ENCODE measurements at places on chromosomes 5 and 9.

DNA sequence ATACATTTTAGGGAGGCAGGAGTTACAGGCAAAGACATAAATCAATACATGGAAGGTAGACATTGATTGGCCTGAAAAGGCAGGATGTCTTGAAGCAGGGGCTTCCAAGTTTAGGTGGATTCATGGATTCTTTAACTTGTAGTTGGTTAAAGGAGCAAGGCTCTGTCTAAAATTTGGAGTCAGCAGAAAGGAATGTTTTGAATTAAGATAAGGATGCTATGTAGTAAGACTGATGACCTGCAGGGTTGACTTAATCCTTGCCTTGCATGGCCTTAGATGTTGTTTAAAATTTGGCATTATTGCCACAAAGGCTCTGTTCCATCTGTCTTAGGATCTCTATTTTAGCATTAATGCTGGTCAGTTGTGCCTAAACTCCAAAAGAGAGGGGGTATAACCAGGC is 171.3 kb downstream of the C5orf15 start:
- no peak for DNase-seq

DNA sequence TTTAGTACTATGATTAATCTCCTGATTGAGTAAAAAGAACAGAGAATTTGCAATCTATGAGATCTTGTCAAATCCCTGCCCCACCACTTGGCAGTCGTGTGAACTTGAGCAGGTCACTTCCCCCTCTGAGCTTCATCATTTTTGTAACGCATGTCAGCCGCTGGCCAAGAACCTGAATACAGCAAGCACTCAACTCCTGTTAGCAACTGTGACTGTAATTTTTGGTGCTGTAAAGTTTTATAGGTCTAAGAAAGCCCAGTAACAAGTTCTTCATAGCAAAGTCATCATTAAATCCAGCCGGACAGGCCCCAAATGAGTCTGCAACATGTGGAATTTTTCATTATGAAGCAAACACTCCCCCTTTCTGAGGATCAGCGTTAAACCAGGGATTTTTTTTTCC is 49.4 kb downstream of the DRD1 start:
- DNase-seq, result no peak

DNA sequence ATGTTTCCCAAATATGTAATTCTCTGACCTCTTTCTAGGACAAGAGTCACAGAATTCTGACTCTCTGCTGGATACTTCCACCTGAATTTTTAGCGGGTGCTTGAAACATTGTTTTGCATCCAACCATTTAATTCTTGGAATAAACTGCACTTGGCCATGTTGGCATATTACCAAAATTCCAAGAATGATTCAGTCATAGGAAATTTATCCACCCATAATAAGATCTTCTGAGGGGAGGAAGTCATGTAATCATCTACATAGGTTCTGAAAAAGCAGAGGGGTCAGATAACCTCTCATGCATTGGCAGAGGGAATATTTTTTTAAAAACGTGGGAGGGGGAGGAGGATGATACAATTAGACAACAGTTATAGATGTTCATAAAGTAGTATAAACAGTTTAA is 156.9 kb downstream of the PAM start:
- no peak for DNase-seq

DNA sequence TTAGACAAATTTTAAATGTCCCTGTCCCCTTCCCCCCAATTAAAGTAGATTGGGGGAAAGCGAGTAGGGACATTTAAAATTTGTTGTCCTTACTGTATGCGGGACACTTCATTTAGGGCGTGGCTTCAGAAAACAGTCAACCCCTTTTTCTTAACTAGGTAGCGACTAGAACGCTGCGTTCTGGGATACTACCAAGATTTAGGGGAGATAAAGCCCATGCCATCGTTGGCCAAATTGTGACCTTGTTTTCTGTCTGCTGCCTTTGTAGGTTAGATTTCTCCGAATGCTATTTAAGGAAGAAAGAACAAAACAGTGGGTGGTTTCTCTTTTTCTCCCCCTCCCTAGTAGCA is 1.2 kb downstream of the CKS2 start:
- no peak for DNase-seq

- no peak for DNase-seq
These were observed 55.2 kb upstream of the FYB1 start for GRCh38 chr5:39274398-39275085.

DNA sequence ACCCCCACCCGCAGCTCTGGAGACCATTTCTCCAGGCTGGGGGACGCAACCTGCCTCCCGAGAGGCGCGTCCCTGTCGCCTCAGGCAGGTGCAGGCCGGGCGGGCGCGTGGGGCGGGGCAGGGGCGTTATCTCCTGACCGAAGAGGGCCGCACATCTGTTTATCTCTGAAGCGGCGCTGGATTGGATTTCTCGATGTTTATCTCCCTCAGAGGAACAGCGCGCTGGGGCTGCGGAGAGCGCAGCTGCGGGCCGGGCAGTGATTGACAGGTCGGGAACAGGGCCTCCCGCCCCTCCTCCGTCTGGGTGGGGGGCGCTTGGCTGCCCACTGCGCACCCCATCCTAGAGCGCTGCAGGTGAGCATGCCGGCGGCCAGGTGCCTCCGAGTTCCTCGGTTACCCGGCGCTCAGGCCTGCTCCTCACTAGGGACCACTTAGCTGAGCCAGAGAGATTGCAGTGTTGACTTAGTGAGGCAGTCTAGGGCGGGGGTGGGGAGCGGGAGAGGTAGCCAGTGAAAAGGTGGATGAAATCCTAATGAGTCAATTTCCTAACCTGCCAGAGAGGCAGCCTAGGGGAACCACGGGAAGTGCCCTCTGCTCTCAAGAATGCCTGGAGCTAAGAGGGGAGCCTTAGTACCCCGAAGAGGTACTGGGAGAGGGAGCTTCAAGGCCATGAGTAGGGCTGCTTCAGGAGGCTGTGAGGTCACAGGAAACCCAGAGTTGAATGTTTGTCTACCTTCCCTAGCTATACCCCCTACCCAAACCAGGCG is 39.6 kb upstream of the TIFAB start:
- no peak for DNase-seq

DNA sequence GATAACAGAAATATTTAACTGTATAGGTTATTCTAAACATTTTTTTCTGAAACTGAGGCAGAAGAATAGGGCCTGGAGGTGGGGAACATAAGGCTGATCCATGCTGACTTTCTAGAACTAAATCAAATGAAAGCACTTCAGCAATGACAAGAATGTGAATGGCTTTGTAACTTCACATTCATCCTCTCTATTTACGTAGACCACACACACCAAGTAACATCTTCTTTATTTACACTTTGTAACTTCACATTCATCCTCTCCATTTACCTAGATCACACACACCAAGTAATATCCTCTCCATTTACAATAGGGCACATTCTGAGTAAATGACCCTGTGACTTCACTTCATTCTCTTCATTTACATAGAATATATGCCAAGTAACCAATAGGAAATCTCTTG is 251.8 kb upstream of the CDH9 start:
- DNase-seq, result no peak

DNA sequence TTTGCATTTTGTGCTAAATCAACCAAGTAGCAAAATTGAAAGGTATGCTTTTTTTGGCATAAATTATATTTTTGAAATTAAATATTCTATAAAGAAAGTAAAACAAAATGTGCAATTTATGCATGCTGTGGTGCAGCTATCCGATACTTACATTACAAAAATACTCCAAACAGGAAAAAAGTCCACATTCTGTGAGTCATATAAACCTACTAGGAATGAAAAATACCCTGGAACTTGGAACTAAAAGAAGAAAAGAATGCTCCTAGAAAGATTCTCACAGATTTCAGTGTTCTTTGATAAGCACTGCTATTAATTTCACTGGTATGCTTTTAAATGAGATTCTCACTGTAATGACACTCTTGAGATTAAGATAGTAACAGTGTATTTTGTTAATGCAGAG is 92.6 kb downstream of the OSMR start:
- no peak for DNase-seq

GRCh38 chr5:141382469-141383294 is at the start of gene PCDHGA7:
Gene PCDHGA7 (plus strand): TSS chr5:141382742. CDS start chr5:141382900, 158 bp downstream.
- no peak for DNase-seq

DNA sequence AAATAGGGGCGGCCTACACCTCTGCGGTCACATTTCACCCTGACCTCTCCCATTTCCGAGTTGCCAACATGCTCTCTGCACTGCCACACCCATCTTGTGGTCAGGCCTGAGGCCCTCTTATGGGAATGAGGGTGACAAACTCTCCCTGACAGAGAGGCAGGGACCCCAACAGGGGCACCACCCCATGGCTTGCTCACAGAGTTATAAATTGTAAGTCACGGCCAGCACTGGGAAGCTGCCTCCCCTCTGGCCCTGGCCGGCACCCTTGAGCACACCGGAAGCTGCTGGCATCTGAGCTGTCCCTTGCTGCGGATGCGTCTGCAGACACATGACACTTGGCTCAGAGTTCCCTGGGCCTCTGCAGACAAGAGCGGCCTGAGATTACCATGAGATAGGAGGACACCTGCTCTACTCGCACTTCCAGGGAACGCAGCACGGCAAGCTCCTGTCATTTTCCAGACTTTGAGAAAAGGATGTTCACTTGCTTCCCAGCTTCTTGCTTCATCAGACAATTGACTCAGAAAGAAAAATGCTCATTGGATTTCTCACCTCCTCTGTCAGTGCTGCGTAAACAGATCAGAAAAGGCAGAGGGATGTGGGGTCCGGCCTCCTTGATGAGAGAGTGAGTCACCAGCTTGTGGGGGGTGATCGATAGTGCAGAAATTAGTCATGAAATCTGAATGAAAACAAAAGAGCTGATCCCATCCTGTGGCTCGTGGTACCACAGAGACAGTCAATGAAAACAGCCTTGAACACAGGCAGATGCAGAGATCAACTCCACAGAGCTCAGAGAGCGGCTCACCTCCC is 269.8 kb downstream of the SYK start:
- DNase-seq, result peak; percentile 14

- no peak for DNase-seq
These were observed 11.2 kb upstream of the EGR1 start for GRCh38 chr5:138454121-138454520.

DNA sequence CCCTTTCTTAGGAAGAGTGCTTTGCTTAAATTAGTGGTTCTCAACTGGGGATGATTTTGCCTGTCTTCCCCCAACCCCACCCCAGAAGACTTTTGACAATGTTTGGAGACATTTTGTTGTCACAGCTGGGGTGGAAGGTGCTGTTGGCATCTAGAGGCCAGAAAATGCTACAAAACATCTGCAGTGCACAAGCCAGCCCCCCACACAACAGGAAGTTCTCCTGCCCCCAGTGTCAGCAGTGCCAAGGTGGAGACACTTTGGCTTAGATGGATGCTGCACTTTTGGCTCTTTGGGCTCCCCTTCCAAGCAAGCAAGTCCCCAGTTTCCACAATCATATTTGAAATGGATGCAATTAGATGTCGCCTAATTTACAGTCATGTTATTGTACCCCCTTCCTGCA is 2.7 kb downstream of the HEMGN start:
- DNase-seq, result no peak

DNA sequence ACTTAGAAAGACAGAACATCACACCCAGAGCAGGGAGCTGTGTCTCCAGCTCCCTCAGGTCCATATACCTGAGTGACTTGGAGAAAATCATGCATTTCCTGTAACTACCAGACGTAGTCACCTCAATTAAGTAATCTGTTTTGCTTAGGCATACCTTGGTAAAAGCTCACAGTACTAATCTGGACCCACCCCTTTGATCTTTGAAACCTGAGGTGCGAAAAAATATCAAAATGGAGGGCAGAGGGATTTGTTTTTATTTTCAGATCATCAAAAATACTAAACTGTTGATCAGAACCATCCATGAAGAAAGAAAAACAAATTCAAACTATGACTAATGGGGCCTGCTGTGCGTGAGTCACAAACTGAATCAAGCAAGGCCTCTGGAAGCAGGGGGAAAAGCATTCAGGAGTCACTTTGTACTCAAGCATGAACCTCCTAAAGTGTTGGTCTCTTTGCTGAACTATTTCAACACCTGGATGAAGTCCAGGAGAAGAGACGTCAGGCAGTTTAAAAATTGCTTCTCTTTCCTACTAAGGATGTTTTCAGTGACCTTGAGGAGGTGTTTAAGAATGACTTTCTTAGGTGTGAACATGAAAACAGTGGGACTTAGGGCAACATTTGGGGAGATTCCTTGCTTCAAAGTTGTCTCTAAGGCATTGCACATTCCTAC is 76.3 kb downstream of the MUSK start:
- no peak for DNase-seq

DNA sequence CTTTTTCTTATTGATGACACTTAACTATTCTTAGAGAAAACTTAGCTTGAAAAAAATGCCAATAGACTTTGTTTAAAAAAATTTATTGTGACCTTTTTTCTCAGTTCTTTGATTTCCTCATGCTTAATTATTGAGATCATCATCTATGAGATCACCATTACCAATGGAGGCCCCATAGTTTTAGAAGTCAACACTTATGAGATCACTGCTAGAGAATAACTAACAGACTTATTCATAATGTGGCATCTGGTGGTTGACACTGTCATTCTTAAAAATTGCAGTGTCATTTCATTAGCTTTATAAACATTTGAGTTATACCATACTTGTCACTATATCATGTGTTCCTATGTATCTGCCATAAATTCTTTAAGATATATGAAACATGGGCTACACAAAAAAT is 14.9 kb upstream of the FEM1C start:
- DNase-seq, result no peak

- no peak for DNase-seq
These were observed 37.4 kb downstream of the ARHGEF37 start for GRCh38 chr5:149618581-149619248.

GRCh38 chr9:76926846-76927245 is 20.9 kb upstream of the PRUNE2 start:
- DNase-seq, result no peak

GRCh38 chr9:131658377-131659129 is 81.3 kb downstream of the RAPGEF1 start:
- no peak for DNase-seq

DNA sequence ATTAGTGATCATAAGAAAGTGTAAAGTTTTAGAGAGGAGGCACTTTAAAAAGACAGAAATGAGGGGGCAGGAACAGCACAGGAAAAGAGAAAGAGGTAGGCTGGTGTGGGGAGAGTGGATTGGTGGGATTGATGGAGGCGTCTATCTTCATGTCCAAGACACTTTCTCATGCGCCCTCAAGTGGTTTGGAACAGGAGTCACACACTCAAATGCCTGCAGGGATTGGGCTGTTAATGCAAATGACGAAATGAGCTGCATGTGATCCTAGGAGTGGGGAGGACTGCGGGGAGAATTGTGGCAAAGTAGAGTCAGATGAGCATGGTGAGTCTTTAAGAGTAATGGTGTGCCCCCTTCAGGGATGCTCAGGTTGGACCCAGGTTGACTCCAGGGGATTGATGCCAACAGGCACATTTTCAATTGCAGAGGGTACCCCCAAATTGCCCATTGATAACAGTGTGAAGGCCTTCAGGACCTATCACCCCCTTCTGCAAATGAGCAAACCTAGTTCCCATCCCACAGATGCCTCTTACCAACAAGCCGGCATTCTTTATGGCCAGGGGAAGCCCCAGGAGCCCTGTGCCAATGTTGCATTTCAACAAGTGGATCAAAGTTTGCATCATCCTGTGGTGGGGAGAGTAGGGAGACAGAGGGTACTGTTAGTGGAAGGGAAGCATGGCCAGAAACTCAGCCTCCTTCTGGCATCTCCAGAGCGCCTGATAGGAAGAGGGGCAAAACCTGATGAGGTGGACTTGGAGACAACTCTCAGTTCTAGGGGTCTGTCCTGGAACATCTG is 5.3 kb downstream of the SLC36A3 start:
- no peak for DNase-seq

- DNase-seq, result no peak
These were observed 111.0 kb upstream of the SLC25A48 start for GRCh38 chr5:135723491-135723890.

- no peak for DNase-seq
These were observed 8.7 kb upstream of the TMEM141 start for GRCh38 chr9:136782452-136782851.

GRCh38 chr5:139378101-139378825 is 4.8 kb downstream of the SLC23A1 start:
- DNase-seq, result no peak

GRCh38 chr5:10600626-10601245 is 36.9 kb downstream of the ANKRD33B start:
- no peak for DNase-seq
